Activated CD4-positive, alpha-beta memory T cell treated with anti-CD3 and anti-CD28 coated beads for 36 hours (primary cell): ENCODE measurements at places on chromosomes 2 and 18.

GRCh38 chr18:48545757-48546321 lies 7.0 kb downstream of the CTIF start:
- no peak for DNase-seq

DNA sequence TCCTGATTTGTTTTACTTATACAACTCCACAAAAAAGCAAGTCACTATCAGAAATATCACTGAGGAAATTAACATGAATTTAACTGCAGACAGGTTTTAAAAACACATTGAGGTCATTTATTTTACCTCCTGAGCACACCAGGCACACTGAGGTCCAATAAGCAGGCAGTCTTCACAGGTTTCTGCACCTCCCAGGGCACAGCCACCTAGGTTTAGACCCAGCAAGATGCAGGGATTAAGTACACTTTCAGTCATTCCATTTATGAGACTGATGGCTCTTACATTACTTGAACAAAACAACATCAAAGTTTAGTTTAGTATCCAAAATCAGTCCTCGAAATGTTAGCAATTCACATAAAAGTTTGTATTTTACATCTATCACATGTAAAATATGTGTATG lies 1.0 kb downstream of the ITGB6 start:
- no peak for DNase-seq

DNA sequence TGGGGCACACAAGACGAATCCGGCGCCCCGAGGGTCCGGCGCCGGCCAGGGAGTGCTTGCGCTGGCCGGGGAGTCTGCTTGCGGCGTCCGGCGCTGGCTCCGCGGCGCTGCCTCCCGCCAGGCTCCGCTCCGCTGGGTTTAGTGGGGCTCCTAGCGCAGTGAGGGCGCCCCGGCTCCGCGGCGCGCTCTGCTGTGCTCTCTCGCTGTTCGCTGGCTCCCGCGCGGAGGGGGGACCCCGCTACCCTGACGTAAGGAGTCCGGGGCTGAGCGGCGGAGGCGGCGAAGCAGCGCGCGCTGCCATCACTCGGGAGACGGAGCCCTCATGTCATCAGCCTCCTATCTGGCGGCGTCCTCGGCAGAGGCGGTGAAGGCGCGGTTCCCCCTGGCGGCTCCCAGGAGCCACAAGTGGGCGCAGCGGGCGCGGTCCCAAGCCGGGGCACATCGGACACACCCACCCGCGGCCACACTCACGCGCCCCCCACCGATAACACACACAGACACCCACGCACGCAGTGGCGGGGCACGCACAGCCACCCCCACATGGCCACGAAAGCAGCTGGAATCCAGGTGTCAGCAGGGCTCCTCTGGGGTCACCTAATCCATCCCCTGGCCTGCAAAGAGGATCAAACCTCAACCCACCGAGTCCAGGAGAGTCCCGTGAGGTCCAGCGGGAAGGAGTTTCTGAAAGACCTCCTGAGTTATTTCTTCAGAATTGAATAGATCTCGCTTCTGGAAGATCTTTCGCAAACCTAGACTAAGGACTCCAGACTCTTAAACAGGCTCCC lies at the start of gene C1QL2:
Gene C1QL2, minus strand, starts transcription at position 189 of the 785 bp plus-strand sequence. CDS start 482 bp downstream, outside the sequence.
- DNase-seq, result no peak

- DNase-seq, result no peak
Observed at GRCh38 chr2:8152392-8153257, 529.2 kb upstream of the ID2 start.

- DNase-seq, result peak; percentile 69
Observed at GRCh38 chr2:215982465-215982875, 30.9 kb downstream of the MREG start.

- DNase-seq, result no peak
Observed at GRCh38 chr2:210399440-210400041, 77.0 kb downstream of the LANCL1 start.

DNA sequence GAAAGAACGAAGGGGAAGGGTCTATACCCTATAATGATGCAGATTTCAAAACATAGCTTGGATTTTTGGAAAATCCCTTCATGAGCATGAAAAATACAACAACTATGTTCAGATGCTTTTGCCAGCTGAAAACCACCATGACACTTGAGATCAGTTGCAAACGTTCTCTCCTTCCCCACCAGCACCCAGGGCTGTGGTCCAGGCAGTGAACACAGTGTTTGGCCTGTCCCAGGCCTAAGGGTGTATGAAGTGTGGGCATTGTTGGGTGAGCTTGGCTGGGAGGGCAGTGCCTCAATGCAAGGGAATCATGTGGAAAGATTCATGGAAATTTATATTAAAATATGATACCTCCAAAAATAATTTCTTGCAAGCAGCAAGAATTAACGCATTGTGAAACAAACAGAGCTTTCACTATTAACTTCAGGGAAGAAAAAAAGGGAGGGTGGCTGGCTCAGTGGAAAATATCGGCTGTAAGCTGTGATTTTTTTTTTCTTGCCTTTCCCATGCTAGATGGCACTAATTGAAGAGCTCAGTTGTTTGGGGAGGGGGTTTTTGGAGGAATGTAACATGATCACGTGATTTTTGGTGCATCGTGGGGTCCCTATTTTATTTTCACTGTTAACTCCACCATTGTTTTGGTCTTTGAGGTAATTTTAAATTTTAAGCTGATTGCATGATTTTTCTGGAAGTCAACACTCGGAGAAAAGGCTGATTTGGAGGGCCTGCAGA lies 52.0 kb downstream of the CDC42EP3 start:
- DNase-seq, result no peak

- DNase-seq, result peak; percentile 13
Observed at GRCh38 chr2:127174136-127174535, 46.0 kb downstream of the CYP27C1 start.

- DNase-seq, result no peak
Observed at GRCh38 chr18:5413447-5413846, 117.9 kb upstream of the ZBTB14 start.

GRCh38 chr2:239194731-239195317 lies 206.0 kb downstream of the HDAC4 start:
- DNase-seq, result no peak

DNA sequence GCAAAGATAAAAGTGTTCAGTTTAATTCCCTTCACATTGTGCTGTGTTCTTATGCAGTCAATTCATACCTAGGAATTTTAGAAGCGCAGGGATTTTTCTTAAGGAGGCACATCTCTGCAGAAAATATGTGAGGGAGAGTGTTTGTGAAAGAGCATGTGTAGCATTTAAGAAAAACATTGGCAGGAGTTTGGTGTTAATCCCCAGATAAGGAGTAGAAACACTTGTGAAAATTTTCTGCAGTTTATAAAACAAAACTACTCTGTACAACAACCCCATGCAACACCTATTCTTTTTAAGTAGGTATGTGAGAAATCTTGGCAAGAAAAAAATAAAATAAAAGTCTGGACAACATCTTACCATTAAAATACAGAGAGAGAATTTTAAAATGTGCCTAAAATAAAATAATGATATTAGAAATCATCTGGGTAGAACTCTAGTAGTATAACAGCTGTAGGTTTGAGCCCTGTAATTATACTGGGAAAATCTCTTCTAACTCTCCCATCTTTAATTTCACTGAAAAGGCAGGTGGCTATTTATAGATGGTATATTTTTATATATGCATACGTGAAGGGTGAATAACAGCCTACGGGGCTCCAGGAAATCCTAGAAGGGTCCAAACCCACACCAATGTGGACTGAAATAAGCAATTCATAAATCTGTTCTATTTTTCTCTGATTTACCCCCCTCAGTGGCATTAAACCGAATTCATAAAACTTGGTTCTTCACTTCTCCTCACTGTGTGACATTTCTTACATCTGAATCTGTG lies 6.6 kb downstream of the FZD7 start:
- no peak for DNase-seq

DNA sequence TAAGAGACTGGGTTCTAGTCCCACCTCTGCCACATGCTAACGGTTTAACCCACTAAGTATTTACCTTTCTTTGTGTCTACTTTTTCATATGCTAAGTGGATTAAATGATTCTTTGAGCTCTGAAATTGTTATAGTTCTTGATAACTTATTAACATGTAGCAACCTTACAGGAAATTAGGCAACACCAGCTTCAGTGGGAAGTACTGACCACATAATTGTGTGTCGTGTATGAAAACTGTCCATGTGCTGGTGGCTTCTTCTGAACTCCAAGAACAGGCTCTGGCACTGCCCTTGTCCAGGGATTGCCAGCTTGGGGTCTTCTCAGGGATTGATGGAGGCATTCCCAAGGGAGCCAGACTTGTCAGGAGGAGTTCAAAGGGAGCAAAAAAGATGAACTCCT lies 427.7 kb downstream of the TGIF1 start:
- no peak for DNase-seq

GRCh38 chr18:35040638-35040987 lies 600 bp upstream of the MAPRE2 start:
- no peak for DNase-seq

- no peak for DNase-seq
Observed at GRCh38 chr2:66573821-66574233, 138.9 kb downstream of the MEIS1 start.

- peak; percentile 9 for DNase-seq
Observed at GRCh38 chr2:232333361-232334135, 45.0 kb upstream of the ALPP start.

DNA sequence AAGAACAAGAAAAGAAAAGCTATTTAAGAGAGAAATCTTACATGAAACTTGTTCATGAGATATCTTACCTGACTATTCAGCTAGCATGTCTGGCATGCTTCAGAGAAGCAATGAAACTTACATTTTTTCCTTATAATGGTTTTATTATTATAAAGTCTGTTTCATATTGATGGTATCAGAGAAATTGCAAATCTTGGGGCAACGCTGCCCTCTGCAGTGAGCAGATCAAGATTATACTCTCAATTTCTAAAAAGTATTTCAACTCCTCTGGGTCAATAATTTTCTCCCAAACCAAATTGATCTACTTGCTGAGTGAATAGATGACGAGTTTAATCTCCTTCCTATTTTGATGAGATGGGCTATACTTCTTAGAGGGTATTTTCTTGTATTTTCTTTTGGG lies 235.6 kb downstream of the NUP35 start:
- no peak for DNase-seq

DNA sequence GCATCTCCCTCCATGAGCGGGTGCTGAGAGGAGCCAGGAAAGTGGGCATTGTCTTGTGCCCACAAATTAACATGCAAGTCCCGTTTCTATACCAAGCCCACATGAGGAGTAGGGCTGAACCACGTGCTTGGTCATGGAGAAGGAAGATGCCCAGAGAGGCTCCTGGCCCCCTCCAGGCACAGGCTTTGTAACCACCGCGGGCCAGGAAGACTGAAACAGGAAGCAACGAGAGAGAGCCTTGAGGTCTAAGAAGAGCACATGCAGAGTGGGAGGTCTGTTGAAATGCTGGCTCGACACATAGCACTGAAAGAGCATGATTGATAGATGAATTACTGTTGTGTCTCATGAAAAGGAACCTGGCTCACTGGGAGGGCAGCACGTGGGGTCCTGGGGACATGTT lies 36.3 kb downstream of the VWA3B start:
- DNase-seq, result no peak

GRCh38 chr18:25310045-25310444 lies 41.9 kb downstream of the ZNF521 start:
- DNase-seq, result no peak

DNA sequence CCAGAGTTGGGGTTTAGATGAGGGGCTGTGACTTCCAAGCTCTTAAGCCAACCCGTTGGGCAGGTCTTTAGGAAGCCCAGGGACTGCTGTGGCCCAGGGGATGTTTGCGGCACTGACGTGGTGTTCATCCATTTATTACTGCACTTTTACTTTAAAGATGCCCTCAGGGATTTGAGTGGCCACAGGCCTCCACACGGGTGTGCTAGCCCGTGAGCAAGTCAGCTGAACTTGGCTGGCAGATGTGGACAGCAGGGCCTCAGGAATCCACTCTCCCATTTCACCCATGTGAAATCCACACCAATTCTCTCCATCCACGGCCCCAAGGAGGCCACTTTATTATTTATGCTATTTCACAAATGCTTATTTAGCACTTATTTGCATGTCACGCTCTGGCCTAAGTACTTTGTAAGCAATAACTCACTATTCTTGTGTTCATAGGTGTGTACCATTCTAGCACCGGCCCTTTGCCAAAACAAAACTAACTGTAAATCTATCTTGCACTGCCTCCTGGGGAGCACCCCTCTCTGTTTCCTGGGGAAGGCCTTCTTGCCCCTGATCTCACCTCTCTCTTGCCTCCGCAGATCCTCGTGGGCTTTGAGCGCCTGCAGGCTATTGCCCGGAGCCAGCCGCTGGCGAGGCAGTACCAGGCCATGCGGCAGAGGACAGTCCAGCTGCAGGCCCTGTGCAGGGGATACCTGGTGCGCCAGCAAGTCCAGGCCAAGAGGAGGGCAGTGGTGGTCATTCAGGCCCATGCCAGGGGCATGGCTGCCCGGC lies 39.1 kb upstream of the GPR17 start:
- no peak for DNase-seq

DNA sequence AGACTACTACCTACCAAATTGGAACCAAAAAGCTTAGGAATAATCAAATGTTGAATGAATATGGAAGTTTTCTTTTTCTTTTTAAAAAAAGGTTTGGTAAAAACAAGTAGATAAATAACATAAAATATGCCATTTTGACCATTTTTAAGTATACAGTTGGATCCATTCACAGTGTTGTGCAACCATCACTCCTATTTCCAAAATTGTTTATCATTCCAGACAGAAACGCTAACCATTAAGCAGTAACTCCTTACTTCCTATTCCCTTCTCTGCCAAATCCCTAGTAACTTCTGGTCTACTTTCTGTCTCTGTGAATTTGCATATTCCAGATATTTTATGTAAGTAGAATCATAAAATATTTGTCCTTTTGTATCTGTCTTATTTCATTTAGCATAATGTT lies 39.8 kb downstream of the CD302 start:
- no peak for DNase-seq

- no peak for DNase-seq
Observed at GRCh38 chr2:86543793-86544192, 19.4 kb downstream of the CHMP3 start.

GRCh38 chr2:241295326-241296095 lies 20.0 kb downstream of the HDLBP start:
- no peak for DNase-seq

GRCh38 chr18:80104364-80104779 lies 4.7 kb upstream of the ADNP2 start:
- DNase-seq, result no peak

DNA sequence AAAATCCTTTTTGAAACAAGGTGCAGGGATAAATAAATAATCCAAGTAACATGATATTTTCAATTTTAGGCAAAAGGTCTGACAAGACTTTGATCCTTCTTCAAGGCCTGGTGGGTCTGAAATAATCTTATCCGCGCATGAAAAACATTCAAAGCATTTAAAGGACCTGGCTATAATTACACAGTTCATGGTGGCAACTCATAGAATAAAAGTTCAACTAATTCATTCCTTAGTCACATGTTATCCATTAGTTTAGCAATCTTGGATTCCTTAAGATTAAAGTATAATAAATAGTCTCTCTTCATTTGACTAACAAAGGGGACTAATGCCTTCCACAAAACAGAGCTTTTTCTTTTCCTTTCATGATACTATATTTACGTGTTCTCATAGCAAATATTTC lies 21.0 kb upstream of the SLC38A11 start:
- no peak for DNase-seq

GRCh38 chr2:171512683-171513195 lies 9.5 kb upstream of the CYBRD1 start:
- no peak for DNase-seq
